AG09309 (cell line): ENCODE measurements at places on chromosomes 7 and 10.

DNA sequence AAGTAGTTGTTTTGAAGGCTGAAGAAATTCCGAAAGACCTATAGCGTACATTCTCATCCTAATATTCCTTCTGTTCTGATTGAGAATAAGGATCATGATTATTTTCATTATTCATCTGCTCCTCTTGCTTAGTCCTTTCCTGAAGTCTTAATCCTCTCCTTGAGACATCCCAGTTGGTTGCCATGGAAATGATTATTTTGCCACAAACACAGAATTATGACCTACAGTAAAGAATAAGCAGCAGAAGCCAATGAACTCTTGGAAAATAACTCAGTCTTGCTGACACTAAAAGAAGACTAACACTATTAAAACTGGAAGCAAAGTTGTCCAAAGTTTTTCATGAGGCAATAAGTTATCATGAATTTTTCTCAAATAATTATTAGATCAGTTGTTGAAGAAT is 47.8 kb upstream of the JAZF1 start:
- DNase-seq: no peak

GRCh38 chr10:126262233-126262838 is 125.9 kb downstream of the ADAM12 start:
- DNase-seq: no peak

DNA sequence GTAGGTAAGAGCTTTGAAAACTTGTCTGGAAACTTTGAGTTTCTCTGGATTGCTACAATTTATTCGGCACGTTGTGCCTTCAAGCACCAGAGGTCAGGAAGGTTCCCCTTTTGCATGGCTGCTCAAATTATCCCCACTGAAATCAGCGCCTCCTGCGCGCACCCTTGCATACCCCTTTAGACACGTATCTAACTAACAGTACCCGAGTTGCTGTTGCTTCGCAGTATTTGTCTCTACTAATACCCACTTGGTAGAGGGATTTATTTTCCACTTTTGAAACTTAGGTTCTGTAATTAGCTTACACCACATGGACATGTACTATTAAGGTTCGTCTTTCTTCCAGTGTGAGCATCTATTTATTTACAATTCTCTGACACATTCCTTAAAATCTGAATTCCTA is 1.6 kb downstream of the MEOX2 start:
- DNase-seq: no peak

DNA sequence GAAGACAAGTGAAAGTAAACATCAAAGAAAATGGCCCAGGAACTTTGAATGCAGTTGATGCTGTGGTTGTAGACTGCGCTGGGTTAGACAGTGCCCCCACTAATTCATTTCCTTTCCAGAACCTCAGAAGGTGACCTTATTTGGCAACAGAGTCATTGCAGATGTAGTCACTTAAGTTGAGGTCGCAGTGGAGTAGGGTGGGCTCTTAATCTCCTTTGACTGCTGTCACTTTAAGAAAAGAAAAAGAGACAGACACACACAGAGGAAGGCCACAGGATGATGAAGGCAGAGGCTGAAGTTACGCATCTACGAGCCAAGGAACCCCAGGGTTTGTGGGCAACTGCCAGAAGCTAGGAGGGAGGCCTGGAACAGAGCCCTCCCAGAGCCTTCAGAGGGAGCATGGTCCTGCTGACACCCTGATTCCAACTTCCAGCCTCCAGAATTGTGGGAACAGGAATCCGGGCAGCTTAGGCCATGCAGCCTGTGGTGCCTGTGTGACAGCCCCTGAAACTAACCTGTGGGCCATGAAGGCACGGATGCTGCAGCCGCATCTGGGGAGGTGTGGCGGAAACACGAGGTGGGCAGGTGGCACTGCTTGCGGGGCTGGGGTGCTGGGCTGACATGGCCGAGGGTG is 107.6 kb downstream of the PRKAG2 start:
- DNase-seq: no peak

DNA sequence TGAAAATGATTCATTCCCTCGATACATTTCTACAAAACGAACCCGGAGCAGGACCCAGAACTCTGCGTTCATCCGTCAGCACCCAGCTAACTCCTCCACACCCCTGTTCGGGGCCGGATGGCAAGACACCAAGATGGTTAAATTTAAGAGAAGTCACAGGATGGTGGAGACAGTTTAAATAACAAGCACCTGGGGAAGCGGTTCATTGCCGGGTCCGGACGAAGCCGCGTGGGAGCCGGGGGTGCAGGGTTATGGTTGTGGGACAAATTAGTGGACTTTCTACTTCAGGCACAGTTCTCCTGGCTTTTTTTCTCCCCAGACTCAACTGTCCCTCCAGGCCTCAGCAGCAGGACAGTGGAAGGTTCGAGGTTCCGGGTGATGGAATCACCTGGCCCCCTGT is 45.4 kb downstream of the ASB13 start:
- no peak for DNase-seq

- DNase-seq: no peak
Observed at GRCh38 chr10:95264227-95265051, 26.4 kb downstream of the PDLIM1 start.

DNA sequence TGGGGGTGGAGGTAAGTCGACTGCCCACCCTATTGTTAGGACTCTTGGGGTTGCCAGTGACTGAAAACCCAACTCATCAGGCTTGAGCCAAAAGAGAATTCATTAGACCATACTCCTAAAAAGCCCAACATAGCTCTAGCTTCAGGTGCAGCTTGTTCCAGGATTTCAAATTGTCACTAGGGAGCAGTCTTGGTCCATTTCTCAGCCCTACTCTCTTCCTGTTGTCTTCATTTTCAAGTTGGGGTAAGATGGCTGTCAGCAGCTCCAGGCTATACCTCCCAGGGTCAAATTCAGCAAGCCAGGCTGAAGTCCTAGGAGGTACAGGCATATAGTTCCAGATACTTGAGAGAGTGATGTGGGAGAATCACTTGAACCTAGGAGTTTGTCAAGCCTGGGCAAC is 14.9 kb upstream of the COL13A1 start:
- no peak for DNase-seq

- no peak for DNase-seq
Observed at GRCh38 chr10:76981251-76981650, 656.4 kb downstream of the KCNMA1 start.
